ENCODE measurements at places on chromosomes 13 and 19. TPM values are rescaled to one million over a fixed set of nuclear protein-coding genes. Genes with fewer than 3 reads are reported as not detected.

- DNase-seq = no peak
Observed at GRCh38 chr13:100958831-100959230, 284.2 kb upstream of the TMTC4 start.

- DNase-seq = no peak
Observed at GRCh38 chr13:30443957-30444404, 21.7 kb downstream of the UBE2L5 start.

CILP2 gene
- 0.09 TPM for total RNA-seq

GRCh38 chr13:40635315-40635995 lies 31.0 kb downstream of the FOXO1 start:
- DNase-seq = no peak

- DNase-seq = no peak
Observed at GRCh38 chr19:46388311-46389095, 24.9 kb downstream of the CCDC8 start.
